ENCODE measurements at places on chromosomes 1 and 21.

GRCh38 chr1:212504171-212504803 is 71.6 kb downstream of the NENF start:
- DNase-seq, result no peak

DNA sequence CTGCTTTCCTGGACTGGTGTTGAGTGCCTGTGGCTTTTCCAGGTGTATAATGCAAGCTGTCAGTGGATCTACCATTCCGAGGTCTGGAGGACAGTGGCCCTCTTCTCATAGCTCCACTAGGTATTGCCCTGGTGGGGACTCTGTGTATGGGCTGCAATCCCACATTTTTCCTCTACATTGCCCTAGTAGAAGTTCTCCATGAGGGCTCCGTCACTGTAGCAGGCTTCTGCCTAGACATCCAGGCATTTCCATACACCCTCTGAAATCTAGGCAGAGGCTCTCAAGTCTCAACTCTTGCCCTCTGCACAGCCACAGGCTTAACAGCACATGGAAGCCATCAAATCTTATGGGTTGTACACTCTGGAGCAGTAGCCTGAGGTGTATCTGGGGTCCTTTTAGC is 107.6 kb downstream of the GRIK1 start:
- DNase-seq, result no peak

- peak; percentile 9 for DNase-seq
Measured at GRCh38 chr1:65149351-65150107, 1.5 kb downstream of the AK4 start.

DNA sequence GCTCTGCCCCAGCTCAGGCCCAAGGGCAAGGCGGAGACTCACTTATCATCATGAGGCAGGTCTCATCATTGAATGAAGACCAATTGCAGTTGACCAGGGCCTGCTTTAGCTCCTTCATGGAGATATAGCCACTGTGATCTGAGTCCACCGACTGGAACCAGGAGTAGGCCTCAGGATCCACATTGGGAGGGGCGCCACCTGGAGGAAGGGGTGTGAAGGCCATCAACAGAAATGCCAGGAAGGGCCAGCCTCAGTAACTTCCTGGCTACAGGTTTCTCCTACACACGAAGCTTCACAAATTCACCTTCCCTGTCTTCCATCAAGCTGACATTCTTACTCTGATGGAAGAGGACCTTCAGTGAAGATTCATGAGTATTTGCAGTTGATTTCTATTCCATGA is 11.6 kb downstream of the PEF1 start:
- DNase-seq, result peak; percentile 25

DNA sequence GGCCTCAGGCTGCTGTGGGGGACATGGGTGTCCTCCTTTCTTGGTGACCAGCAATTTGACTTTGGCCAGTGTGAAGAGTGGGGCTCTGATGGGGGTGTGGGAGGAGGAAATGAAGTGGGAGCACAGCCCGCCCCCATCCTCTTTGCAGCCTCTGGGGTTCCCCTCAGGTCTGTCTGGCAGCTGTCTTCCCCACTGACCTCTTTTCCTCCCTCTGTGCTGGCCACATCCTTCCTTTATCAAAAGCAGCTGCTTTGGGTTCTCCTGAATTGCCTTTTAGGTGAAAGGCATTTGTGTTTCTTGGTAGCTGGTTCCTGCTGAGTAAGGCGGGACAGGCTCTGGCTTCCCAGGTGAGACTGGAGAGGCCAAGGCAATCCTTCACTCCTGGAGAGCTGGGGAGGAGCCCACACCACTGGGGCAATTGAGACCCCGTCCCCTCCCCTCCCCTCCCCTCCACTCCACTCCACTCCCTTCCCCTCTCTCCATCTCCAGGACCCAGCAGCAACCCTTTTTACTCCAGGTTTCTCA is 24.9 kb downstream of the PCAT6 start:
- no peak for DNase-seq

DNA sequence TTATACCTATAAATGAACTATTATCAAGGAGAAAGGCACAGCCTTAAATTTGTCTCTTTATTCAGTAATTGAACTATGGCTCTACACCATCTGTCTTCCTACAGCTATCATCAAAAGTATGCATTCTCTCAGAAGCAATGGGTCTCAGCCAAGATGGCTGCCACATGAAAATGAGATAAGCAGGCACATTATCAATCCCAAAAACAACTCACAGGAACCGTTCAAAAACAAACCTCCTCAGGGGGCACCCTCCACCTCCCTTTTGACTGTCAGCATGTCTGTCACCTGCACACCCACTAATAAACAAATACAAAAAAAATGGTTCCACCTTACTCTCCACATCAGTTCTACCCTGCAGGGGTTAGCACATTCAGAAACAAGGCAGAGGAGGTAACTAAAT is 23.6 kb downstream of the KIAA0319L start:
- DNase-seq, result no peak

Data from choroid plexus epithelial cell (primary cell).